Left lobe of liver (tissue), 2 donors: ENCODE measurements at places on chromosomes 2 and 18.

DNA sequence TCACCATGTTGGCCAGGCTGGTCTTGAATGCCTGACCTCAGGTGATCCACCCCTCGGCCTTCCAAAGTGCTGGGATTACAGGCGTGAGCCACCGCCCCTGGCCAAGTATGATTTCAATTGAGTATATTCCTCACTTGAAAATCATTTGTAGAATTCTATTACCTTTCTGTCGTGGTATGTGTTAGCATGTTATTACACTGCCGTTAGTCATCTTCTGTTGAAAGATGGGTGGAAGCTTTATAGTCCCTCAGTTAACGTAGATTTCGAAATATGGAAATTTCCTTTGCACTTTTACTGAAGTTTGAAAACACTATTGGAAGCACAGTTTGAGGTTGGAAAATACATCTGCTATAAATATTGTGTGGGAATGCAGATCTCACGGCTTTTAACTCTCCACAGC, 14.7 kb downstream of the NIFK start:
- DNase-seq = no peak

- DNase-seq = no peak
Measured at GRCh38 chr18:27860701-27861107, 316.2 kb downstream of the CDH2 start.

DNA sequence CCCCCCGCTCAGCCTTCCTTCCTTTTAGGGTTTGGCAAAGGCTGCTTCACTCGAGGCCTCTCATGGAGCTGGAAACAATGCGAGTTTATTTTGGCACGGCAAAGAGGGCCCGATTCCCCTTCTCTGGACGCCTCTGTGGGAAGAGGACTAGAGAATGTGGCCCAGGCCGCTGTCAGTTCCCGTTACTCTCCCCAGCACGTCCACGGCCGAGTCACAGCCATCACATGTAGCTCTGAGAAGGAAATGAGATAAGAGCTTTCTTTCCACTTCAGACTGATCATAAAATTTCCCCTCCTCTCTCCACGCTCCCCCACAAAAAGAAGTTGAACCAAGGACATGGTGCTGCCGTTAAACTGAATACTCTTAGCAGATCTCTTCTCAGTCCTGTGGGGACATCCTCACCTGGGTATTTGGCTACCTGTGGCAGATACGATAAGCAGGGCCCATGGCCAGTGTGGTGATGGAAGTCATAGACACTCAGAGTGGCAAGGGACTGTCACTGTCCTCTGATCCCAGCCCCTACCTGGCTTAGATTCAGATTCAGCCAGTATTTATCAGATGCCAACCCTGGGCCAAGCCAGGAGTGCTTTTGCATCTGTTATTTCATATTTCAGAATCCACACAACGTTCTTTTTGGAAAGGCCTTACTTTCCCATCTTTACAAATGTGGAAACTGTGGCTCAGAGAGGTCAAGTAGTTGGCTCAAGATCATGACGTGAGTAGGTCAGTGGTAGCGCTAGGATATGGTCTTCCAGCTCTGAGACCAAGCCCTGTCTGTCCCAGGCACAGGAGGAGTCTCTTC, 101.2 kb downstream of the MCFD2 start:
- no peak for DNase-seq

- no peak for DNase-seq
Measured at GRCh38 chr2:7632420-7632819, 715.2 kb downstream of the RNF144A start.

- DNase-seq = no peak
Measured at GRCh38 chr2:157076526-157077161, 180.9 kb upstream of the GALNT5 start.

DNA sequence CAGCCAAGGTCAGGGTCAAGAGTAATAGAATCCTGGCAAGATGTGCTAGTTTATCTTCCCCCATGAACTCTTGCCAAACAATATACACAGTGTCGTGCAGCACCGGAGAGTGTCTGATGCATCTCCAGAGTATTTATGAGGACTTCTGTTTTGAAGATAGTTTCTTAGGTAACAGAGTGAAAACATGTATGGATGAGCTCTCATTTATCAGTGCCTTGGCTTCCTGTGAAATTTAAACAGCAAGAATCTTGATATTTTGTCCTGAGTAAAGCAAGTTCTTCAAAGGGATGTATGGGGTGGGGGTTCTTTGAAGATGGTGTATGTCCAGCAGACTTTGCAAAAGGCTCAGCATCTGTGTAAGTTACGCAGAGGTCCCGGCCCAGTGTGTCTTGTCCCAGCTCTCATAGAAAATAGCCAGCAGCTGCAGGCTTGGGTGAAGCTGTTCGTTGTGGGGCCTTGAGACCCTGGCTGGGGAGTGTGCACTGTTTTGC, 361.0 kb upstream of the NT5C1B start:
- DNase-seq = no peak

DNA sequence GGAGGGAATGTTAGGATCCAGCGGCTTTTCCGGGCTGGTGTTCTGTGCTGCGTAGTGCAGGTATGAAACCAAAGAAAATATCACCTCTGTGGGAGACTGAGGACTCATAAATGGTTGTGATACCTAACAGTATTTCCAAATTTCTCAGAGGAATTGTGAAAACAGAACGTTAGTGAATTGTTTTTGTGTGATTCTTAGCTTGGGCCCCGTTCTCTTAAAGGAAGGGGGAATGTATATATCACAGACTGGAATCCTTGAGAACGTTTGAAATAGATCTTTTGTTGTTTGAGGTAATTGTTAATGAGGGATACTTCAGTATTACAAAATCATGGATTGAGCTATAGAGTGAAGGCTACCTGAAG, 834 bp downstream of the ZNF638 start:
- DNase-seq = no peak

DNA sequence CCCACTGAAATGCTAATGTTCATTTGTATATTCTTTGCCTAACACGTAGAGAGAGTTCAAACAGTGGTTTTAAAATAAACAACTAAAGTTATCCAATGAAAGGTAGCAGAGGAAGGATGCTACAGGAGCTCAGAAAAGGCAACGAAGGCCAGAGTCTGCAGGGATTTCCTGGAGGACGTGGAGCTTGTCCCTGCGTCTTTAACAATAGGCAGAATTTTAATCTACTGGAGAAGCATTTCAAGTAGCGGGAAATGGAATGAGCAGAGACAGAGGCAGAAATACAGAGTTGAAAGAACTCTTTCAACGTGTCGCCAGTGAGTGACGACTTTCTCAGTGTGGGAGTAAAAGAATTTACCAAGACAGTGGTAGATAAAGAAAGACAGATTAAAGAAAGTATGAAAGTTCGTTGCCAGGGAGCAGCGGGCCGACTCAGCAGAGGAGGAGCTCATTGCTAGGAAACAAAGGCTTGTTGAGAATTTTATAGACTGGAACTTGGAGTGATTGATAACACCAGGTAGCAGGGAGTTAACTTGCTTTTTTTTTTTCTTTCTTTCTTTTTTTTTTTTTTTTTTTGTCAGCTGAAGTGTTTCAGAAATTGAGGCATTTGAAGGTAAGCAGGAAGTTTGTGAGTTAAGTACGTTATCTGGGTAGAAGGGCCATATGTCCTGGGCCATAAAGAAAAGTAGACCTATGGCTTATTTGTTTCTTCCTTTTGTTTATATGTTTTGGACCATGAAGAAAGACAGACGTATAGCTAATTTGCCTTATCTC, 625 bp upstream of the NBAS start:
- no peak for DNase-seq

DNA sequence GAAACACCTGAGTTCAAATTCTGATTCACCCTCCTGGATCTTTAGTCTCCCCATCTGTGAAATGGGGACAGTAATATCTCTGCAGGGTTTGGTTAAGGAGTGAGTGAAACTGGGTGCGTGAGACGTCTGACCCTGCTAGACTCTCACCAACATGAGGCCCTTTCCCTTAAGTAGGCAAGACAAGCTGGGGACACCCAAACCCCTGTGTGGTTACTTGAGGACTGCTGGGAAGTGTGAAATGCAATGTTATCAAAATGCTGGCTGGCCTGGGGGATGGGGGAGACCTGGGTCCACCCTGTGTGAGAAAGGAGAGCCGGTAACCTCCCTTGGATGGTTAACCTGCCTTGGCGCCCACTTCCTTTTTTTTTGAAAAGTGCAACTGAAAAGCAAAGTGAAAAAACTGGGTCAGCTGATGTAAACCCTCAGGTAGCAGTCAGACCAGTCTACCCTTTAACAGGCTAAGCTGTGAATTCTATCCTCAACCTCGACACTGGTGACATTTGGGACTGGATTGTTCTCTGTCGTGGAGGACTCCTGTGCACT, 82.3 kb downstream of the INPP5D start:
- no peak for DNase-seq

DNA sequence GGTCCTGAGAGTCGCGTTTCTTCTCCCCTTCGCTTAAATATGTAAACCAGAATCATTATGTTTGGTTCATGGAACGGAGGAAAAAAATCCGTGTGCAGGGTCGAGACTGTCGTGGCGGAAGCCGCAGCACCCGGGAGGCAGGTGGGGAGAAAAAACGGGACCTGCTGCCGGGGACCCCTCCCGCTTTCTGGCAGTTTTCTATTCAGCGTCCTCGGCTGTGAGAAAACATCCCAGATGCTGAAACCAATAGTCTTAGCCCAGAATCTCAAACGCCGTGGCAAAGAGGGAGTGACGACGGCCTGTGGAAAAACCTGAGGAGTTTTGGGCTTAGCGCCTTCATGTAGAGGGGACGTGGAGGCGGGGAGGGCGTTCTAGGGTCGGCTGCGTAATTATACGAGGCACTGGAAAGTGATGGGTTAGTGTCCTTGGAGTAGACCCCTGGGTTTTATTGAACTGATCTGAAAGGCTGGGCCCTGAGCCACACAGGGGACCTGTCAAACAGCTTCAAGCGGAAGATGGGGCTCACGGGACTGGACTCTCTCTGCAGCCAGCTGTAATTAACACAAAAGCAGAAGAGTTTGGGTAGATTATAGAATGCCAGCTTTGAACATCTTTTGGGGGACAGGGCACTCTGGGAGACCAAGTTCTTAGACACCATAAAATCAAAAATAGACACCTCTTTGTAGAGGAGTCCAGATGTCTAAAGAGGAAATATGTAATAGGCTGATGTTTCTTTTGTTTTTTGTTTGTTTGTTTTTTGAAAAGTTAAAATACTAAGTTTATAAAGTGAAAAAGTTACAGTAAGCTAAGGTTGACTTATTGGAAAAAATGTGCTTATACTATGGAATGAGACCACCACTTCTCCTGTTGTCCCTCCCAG, 834 bp upstream of the BUB1 start:
- DNase-seq = no peak

GRCh38 chr2:32862269-32863055, 84.3 kb upstream of the LTBP1 start:
- no peak for DNase-seq

DNA sequence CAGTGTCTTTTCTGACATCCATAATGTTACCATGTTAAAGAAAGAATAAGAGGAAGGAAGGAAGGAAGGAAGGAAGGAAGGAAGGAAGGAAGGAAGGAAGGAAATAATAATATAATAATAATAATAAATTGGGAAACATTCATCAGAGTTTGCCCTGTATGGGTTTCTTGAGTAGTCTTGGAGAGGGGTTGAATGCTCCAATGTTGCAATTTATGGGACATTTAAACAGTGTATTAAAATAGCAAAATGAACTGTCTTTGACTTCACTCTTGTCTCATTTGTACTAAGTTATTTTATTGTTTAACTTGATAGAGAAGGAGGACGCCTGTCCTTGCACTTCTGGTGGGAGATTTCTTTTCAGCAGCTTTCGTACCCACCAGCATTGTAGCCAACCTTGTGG, 277.7 kb downstream of the RNF144A start:
- DNase-seq = no peak

DNA sequence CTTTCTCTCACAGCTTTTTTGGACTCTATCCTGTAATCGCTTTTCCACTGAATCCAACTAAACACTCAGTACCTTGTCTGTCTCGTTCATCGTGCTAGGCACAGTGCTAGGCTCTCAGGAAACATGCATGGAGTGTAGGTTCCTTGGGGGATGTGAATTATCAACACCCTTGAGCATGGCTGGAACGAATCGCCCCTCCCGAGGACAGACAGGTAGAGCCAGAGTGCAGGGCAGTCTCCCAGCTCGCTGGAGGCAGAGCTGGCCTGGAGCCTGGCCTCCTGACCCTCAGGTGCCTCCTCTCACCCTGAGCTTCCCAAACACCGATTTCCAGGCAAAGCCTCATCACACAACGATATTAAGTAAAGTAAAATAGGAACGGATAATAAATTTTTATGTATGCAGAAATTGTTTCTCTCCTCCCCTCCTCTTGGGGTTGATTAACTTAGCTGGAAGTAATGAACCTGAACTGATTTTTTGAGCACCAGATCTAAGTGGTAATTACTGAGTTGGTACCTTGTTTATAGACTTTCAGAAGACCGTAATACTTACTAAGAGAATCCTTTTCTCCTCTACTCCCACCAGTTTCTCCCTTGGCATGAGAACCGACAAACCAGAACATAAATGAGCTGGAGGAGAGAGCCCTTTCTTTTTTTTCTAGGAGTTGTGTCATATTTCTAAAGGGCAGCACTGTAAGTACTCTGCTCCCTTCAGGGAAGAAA, 90.5 kb downstream of the MSH2 start:
- no peak for DNase-seq

DNA sequence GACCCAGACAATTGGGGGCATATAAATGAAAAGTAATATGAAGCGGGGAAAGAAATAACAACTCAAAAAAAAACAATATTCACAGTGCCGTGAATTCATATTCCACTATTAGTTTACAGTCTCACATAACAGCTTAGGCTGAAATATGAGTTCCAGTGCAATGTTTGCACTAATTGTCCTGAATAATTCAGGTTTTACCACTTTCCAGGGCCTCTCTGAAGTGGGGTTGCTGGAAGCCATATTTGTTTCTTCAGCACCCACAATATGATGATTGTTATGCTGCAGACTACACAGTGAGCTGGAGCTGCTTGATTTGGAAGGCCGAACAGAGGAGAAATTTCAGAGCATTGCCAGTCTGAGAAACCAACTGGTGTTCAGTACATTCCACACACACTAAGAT, 894.5 kb upstream of the ACVR2A start:
- no peak for DNase-seq

GRCh38 chr2:120079647-120080046, 66.8 kb downstream of the EPB41L5 start:
- DNase-seq = no peak

DNA sequence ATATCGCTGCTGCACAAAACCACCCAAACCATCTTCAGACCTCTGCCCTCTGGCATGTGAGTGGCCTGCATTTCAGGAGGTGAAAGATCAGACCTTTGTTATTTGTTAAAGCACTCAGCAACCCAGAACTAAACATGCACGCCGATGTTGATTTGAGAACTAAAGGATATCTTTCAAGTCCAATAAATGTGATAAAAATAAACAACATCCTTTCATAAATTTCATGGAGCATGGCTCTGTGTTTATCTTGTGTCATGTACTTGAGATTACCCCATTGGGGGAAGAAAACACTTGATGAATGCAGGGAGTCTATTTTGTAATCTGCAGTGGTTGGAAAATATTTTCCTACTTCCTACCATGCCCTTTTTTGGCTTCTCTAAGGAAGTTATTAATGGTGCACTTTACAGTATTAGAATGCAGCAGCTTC, 70.8 kb upstream of the GATA6 start:
- DNase-seq = peak; percentile 54

- no peak for DNase-seq
Measured at GRCh38 chr2:17313261-17313660, 205.0 kb downstream of the RAD51AP2 start.
